Smooth muscle cell of trachea (primary cell): ENCODE measurements at places on chromosomes 16 and 17. TPM values are rescaled to one million over a fixed set of nuclear protein-coding genes. Genes with fewer than 3 reads are reported as not detected.

Gene HOXB8
- not detected in 2 replicates for total RNA-seq

Gene ACD
- 15.4 and 16.7 TPM in 2 replicates for total RNA-seq

Gene TP53TG3C
- not detected in 2 replicates for total RNA-seq

Gene PTRH2
- 17.4 and 23.4 TPM in 2 replicates for total RNA-seq

Gene SKAP1
- total RNA-seq = not detected in 2 replicates

Gene KRT20
- not detected in 2 replicates for total RNA-seq

Gene TEKT3
- 0.15 and 0.50 TPM in 2 replicates for total RNA-seq

Gene KLHL10
- 0.17 and 0.29 TPM in 2 replicates for total RNA-seq

Gene C17orf50
- not detected in 2 replicates for total RNA-seq

Gene CLUH
- 31.1 and 57.2 TPM in 2 replicates for total RNA-seq

Gene GOSR2
- 45.8 and 57.1 TPM in 2 replicates for total RNA-seq

Gene CDRT4
- 1.3 and 1.8 TPM in 2 replicates for total RNA-seq

Gene ABCA10
- 2.8 and 4.7 TPM in 2 replicates for total RNA-seq

Gene PDILT
- total RNA-seq = not detected in 2 replicates

Gene GFAP
- total RNA-seq = 0.15 TPM in 1 of 2 replicates, not detected in the other

Gene ATAD5
- total RNA-seq = 0.50 and 3.2 TPM in 2 replicates

Gene DRC7
- total RNA-seq = not detected in 2 replicates

Gene NGFR
- total RNA-seq = 0.44 and 3.3 TPM in 2 replicates

Gene ADAT1
- total RNA-seq = 46.5 and 49.1 TPM in 2 replicates

Gene PIK3R5
- total RNA-seq = not detected in 2 replicates

Gene KAT7
- total RNA-seq = 40.2 and 54.1 TPM in 2 replicates

Gene NKD1
- under 0.01 TPM in 2 replicates for total RNA-seq

Gene PDIA2
- not detected in 2 replicates for total RNA-seq

Gene CYB561
- total RNA-seq = 16.7 and 47.0 TPM in 2 replicates

Gene MYLK3
- 0.15 and 0.17 TPM in 2 replicates for total RNA-seq

Gene KCNH6
- total RNA-seq = not detected in 2 replicates

Gene BPTF
- total RNA-seq = 28.0 and 56.3 TPM in 2 replicates

Gene TNP2
- not detected in 2 replicates for total RNA-seq

Gene GALR2
- total RNA-seq = not detected in 2 replicates

Gene GLIS2
- 4.4 and 4.6 TPM in 2 replicates for total RNA-seq

Gene SLC52A1
- under 0.01 TPM in 1 of 2 replicates, not detected in the other for total RNA-seq

Gene ACSM2A
- not detected in 2 replicates for total RNA-seq

Gene BANP
- 30.5 and 30.8 TPM in 2 replicates for total RNA-seq

Gene CPNE7
- 15.6 and 31.6 TPM in 2 replicates for total RNA-seq

Gene SPATA22
- 1.2 and 2.5 TPM in 2 replicates for total RNA-seq

Gene OR1F1
- not detected in 2 replicates for total RNA-seq

Gene PTGES3L
- 1.2 TPM in 1 of 2 replicates, not detected in the other for total RNA-seq

Gene TBX21
- 0.15 TPM in 1 of 2 replicates, not detected in the other for total RNA-seq

Gene KCNG4
- not detected in 2 replicates for total RNA-seq

Gene CA7
- total RNA-seq = not detected in 2 replicates

Gene RGS9
- 1.2 and 1.5 TPM in 2 replicates for total RNA-seq

Gene SNAI3
- 0.33 TPM in 1 of 2 replicates, not detected in the other for total RNA-seq

Gene SLC47A2
- total RNA-seq = under 0.01 TPM in 1 of 2 replicates, not detected in the other

Gene CCL16
- total RNA-seq = not detected in 2 replicates

Gene TBC1D3K
- not detected in 2 replicates for total RNA-seq

Gene ZCCHC14
- total RNA-seq = 17.7 and 20.4 TPM in 2 replicates

Gene NDUFB10
- 139 and 192 TPM in 2 replicates for total RNA-seq
